ENCODE measurements at places on chromosomes 1 and 21.

- no peak for DNase-seq
Measured at GRCh38 chr1:19511116-19511515, 25.8 kb upstream of the CAPZB start.

DNA sequence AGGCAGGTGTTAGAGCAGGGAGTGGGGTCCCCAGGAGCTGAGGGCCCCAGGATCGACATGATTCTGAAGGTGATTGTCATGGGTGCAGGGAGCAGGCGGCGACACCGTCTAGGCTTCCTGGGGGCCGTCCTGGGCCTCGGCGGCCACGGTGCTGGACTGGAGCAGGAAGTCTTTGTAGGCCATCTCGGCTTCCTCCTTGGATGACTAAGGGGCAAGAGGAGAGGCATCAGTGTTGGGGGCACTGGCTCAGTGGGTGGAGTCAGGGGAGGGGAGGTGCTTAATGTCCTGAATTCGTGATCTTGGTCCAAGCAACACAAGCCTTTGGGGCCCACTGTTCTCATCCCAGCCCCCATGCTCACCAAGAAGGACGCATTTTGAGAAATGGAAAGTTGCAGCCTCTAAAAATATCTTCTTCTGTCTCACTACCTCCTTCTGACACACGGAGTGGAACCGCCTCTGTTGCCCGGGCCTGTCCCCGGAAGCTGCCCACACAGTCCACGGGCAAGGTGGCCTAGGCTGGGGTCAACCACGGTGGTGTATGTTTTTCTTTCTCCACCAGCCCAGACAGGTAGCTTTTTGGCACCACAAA is 8.6 kb upstream of the FCMR start:
- no peak for DNase-seq

- no peak for DNase-seq
Measured at GRCh38 chr1:32186077-32186476, 6.6 kb downstream of the TXLNA start.

- no peak for DNase-seq
Measured at GRCh38 chr1:47849005-47849521, 148.1 kb downstream of the TRABD2B start.

DNA sequence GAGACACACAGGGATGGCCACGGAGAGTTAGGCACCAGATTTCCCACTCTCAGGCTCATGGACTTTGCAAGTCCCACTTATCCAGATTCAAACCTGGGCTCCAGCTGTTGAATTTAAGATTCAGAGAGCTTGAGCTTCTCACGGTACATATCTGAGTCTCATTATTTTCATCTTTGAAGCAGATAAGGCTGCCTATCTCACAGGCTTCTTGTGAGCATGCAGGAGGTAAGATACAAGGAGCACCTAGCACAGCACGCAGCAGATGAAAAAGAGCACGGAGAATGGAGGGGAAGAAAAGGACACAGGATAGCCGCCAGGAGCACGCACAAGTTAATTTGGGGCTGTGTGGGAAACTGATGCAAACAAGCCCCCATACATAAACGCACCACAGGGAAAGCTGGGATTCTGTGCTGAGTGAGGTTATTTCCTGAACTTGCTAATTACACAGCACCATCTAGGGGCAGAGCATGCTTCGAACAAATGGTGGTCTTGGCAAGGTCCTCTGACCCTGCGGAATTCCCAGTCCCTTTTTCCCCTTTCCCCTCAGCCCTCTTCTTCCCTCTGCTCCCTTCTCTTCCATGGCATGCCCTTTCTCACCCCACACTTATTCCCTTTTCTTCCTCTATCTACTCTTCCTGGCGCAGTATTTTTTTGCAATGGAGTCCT is 134.7 kb upstream of the VANGL1 start:
- DNase-seq: no peak

GRCh38 chr1:226786550-226786949 is 47.5 kb upstream of the ITPKB start:
- no peak for DNase-seq

- no peak for DNase-seq
Measured at GRCh38 chr1:3366126-3367051, 88.1 kb upstream of the ARHGEF16 start.

- no peak for DNase-seq
Measured at GRCh38 chr1:20298626-20299025, 8.0 kb downstream of the VWA5B1 start.

DNA sequence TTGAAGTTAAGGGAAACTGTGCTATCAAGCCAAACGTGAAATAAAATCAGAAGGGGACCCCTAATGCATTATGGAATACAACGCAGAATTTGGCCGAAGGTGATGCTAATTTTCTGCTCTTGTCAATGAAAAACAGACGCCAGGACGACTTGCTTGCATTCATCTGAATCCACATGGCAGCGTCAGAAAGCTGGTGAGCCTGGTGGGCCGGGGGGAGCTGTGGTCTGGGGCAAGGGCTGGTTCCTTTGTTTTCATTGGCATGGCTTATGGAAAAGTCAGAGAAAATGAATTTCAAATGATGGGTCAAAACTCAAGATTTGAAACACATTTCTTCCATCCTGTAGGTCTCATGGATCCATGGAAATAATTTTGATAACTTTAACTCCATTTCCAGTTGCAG is 86.4 kb upstream of the RUNX1 start:
- DNase-seq: no peak

DNA sequence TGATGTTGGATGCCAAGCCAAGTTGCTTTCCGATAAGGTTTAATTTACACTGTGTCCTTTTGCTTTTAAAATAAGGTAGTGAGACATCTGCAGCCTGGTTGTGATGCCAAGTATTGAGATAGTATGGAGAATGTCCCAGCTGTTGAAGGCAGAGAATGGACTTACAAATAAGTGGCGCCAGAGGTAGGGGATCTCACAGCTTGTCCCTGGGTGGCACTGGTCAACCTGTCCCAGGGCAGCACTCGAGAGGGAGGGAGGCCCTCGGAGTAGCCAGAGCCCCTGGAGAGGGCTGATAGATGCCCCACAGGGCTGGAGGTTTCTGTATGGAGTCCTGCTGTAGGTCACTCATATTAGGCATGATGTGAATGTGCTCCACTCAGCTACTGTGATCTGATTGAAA is 98.5 kb downstream of the GALNT2 start:
- DNase-seq: no peak

GRCh38 chr1:10065760-10066159 is 33.0 kb downstream of the UBE4B start:
- no peak for DNase-seq

GRCh38 chr1:178324003-178324402 is 172.8 kb downstream of the CLEC20A start:
- no peak for DNase-seq

DNA sequence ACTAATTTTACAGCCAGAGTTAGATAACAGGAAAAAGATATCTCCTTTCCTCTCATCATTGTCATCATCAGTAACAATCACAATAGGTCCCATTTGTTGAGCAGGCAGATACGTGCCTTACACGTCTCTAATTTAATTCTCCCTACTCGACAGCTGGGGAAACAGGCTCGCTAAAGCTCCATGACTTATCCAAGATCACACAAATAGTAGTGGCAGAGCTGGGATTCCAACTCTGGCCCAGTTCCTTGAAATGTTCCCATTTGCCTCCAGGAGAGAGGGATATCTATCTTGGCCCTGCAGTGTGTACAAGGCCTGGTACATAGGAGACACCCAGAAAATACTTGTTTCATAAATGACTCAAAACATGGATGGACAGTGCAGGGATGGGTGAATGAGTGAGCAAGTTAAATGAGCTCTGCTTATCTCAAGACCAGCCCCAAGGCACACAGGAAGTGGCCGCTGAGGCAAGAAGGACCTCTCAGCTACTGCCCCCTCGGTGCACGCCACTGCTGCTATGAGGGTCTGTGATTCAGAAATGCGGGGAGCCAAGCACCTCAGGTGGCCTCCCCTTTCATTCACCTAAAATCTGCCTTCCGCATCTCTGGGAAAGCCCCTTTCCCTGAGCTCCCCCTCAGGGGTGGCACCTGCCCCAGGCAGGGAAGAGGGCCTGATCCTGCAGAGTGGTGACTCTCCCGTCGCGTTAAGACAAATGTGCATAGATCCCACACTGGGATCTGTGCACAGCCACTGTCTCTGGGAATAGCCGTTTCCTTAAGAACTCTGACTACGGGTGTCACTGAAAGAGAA is 3.6 kb downstream of the KCNN3 start:
- no peak for DNase-seq

DNA sequence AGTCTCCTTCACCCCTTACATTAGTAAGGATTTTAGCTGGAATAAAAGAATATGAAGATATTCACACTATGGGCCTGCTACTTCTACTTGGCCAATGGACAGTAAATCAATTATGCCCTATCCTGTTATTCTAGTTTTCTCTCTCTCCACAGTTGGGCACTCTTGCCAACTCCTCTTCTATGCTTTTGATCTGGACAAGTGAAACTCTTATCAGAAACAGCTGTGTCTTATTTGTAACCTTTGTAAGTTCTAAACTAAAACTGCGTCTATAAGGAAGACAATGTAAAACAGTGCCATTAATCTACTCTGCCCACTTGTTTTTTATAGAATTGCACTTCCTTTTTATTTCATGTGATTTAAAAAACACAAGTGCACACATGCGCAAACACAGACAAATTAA is 244.0 kb upstream of the DMRTA2 start:
- DNase-seq: no peak

GRCh38 chr1:88701275-88701674 is 17.2 kb downstream of the PKN2 start:
- no peak for DNase-seq

GRCh38 chr1:169959686-169960085 is 66.0 kb upstream of the SCYL3 start:
- DNase-seq: no peak

- no peak for DNase-seq
Measured at GRCh38 chr1:150550222-150551050, 1.2 kb downstream of the ADAMTSL4 start.

DNA sequence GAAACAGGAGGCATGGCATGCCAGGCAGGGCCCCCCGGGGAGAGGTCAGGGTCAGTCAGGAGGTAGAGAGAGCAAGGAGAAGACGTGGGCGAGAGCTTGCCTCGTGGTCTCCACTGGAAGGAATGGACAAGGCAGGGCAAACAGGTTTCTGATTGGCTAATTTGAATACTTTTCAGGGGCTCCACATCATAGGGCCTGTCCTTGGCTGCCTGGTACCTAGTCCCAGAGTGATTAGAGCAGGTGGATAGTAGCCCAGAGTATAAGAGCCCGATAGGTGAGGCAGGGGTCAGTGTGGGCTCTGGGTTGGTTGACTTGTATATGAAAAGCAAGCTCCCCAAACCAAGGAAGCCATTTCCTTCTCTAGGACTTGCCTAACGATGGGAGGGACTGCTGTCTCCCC is 178.6 kb downstream of the ZP4 start:
- DNase-seq: no peak

DNA sequence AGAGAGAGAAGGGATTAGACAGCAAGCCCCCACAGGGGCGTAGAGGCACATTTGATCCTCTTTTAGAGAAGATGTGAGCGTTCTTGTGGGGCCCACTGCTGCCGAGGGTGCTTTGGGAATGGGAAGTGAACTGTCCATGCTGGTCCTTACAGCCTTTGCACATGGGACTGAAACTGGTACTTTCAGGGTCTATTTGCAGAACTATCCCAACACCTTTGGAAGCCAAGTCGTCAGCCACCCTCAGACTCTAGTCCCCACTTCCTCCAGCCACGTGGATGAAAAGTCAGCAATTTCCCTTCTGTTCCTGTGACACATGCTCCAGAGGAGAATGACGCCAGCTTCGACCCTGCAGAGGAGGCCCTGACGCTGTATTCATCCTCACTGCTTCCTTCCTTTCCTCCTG is 2.6 kb upstream of the RAB7B start:
- DNase-seq: no peak

GRCh38 chr1:109502364-109502851 is 7.1 kb downstream of the AMIGO1 start:
- no peak for DNase-seq

- DNase-seq: no peak
Measured at GRCh38 chr1:78005755-78006154, 1.0 kb downstream of the DNAJB4 start.

- no peak for DNase-seq
Measured at GRCh38 chr1:207280706-207281105, 40.8 kb upstream of the CD55 start.

DNA sequence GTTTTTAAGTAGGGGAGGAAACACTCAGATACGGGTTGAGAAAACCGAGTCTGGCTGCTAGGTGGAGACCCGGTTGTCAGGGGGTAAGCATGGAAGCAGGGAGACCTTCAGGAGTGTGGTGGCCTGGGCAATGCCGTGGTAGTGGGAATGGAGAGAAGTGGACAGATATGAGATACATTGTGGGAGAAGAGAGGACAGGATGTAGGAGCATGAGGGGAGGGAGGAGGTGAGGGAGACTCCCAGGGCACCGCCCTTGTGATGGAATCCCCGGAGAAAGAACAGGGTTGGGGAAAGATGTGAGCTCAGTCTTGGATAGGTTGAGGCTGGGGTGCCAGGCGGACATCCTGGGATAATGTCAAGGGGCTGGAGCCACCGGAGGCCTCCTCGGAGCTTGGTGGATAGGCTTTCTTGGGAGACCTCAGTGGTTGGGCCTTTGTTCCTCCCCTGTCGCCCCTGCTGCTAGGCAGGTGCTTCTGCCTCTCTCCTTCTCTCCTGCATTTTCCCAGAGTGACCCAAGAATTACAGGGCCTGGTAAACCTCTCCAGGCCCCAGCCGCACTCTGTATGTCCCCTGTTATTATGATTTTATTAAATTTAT is 21.3 kb downstream of the ZNF362 start:
- DNase-seq: no peak

GRCh38 chr1:20610970-20611369 is 22.1 kb downstream of the CDA start:
- no peak for DNase-seq

- no peak for DNase-seq
Measured at GRCh38 chr1:56569661-56570060, 9.7 kb downstream of the PLPP3 start.

DNA sequence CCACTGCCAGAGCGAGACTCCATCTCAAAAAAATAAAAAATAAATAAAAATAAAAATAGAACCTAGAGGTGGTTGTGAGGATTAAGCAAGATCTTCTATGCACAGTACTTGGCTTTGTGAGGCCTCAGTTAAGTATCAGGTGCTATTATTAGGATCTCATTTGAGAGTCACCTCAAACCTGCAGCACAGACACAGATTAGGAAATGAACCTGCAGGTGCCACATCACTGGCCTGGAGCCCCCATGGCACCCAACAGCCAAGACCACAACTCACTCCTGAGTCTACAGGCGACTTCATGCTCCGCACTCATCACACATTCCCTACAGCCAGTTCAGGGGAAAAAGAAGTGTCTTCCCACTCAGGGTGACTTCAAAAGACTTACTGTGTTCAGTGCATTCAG is 176.8 kb downstream of the SLC45A1 start:
- no peak for DNase-seq

DNA sequence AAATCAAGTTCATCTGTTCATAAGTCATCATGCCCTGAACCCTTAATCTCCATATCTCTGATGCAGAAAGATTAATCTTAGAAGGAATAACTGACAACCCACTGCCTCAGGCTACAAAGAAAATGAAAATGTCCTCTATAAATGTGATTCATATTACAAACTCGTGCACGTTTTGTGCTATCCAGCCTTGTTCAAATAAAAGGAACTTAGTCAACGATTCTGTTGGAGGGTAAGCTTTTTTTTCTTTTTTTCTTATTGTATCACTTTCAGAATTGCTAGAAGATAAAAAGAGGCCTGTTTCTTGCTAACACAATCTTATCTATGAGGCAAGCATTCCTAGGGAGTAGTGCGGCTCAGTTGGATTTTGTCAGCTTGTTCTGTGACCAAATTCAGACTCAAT is 228.4 kb downstream of the TM2D1 start:
- no peak for DNase-seq
